ENCODE measurements at places on chromosomes 11 and 22.

DNA sequence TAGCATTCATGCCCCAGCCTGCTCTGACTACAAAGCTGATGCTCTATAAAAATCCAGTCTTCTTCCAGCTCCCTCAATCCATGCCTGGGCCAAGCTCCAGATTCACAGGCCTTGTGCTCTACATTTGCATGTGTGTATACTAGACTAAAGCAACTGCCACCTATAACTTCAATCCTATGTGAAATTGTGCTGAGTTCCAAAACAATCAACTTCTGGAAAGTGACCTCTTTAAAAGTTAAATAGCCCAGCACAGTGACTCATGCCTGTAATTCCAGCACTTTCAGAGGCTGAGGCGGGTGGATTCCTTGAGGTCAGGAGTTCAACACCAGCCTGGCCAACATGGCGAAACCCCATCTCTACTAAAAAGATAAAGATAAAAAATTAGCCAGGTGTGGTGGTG lies 114.3 kb upstream of the ZC3H12C start:
- DNase-seq, result no peak

DNA sequence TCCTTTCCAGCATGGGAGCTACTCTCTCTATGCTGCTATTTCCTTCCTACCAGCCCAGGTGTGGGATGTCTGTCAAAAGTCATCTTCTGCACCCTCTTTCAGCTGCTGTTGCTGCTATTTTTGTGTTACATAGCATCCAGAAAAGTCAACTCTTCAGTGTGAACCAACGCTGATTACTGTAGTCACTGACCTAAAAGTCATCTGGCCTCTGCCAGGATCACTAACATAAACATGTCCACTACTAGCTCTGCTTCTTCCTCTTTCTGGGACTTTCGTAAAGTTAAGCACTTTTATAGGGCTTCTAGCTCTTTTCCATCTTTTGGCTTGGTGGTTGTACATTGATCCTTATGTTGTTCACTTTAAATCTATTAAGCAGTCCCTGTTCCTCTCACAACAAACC lies 90.2 kb upstream of the CARD18 start:
- DNase-seq, result no peak

DNA sequence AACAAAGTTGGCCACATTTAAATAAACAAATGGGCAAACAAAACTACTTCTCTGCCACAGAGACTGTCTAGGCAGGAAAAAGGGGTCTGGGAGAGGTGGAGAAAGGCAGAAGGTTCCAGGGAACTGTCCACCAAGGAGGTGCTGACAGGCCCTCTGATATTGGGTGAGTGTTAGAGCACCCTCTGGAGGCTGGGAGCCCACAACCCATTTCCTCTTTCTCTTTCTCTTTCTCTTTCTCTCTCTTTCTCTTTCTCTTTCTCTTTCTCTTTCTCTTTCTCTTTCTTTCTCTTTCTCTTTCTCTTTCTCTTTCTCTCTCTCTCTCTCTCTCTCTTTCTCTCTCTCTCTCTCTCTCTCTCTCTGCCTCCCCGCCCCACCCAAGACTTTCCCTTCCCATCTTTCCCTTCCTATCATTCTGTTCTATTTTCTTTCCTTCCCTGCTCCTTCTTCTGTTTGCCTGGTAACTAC lies 912.8 kb downstream of the DLG2 start:
- no peak for DNase-seq

- no peak for DNase-seq
Measured at GRCh38 chr11:35688023-35688422, 25.4 kb downstream of the TRIM44 start.

GRCh38 chr22:27216444-27216843 lies 559.1 kb downstream of the MIAT start:
- DNase-seq, result no peak

DNA sequence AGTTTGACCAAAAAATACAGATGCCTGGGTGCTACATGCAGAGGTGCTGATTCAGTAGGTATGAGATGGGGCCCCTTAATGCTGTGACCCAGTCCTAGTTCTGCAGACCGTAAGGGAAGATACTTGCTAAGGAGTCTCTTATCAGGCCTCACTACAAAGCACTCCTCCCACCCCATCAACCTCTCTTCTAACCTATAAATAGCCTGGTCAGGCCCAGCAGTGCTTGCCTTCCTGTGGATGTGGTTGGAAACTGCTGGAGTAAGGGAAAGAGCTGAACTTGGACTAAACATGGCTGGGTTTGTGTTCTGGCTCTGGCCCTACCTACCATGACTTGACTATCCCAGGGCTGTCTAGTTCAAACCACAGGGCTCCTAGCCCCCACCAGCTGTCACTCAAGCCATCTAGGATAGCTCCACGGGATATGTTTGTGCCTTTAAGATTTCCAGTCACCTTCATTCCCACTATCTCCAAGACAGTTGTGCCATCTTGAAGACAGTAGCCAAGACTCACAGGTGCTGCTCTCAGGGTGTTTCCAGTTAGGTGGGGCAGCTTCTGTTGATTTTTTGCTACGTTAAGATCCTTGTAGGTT lies 9.5 kb upstream of the DKK3 start:
- DNase-seq, result no peak

- DNase-seq, result no peak
Measured at GRCh38 chr11:123682696-123683410, 28.4 kb upstream of the SCN3B start.

DNA sequence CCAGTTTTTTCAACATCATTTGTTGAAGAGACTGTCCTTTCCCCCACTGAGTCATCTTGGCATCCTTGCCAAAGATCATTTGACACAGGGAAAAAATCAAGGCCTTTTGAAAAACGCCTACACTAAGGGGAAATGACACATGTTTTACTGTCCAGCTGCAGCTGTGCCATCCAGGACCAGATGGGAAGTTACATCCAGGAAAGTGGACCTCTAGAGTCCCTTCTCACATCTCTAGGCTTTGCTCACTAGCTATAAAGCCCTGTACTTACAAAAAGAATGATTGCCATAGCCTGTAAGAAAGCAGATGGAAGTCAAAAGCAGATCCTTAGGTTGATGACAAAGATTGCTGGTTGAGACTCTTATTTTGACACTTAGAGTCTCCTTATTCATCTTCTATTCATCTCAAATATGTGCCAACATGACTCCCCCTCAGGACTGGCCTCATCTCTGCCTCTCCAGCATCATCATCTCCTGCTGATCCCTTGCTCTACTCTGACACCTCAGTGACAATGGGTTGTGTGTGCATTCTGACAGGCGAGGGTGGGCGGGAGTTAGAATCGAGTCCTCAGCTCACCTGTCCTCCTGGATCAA lies 22.8 kb downstream of the OSBP2 start:
- DNase-seq, result no peak

GRCh38 chr11:118015385-118015841 lies 29.2 kb downstream of the IL10RA start:
- DNase-seq, result no peak

- no peak for DNase-seq
Measured at GRCh38 chr11:64763526-64764039, 3.8 kb upstream of the PYGM start.

GRCh38 chr22:47063606-47064005 lies 301.2 kb downstream of the TBC1D22A start:
- no peak for DNase-seq

- DNase-seq, result no peak
Measured at GRCh38 chr11:120201653-120202052, 9.2 kb upstream of the OAF start.

DNA sequence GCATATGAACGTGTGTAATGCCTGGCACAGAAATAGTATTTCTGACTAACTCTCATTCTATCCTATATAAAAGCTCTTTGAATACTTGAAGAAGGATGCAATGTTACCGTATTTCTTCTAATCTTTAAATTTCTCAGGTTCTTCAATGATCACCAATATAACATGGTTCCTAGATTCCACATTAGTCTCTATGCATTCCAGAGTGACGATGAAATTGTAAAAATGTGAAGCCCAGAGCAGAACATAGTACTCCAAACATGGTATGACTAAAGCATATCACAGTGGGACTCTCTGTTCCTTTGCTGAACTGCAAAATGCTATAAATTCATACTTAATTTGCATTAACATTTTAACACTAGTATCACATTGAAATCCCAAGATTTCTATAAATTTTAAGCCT lies 877.6 kb upstream of the CHORDC1 start:
- no peak for DNase-seq

DNA sequence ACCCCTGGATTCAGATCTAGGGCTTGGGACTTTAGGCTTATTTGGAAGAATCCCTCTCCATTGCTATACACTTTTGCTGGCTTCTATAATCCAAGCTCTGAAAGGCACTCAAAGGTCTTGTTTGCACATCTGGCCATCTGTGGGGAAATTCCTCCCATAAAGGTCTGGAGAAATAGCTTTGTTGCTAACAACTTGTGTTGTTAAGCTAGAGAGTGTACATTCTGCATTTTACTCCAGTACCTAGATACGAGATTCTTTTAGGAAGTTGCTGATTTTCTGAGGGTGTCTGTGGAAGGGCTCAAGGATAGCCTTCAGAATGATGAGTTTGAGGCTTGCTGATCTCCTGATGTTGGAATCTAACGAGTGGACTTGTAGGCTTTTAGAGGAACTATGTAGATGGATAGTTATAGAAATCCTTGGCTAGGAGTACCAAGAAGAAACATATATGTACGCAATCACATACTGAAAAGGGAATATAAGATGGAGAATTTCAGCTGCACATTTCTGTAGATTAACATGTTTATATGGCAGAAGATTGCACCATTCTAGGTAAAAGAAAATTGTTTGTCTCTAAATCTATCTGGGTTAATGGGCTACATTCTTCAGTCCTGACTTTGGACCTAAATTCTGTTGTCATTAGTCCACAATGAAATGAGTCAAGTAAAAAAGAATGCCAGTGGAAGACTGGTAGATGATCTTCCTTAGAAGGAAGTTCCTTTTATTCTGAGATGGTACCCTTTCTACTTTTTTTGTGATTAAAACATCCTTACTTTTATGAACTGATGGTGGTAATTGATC lies 51.0 kb downstream of the UBASH3B start:
- no peak for DNase-seq

DNA sequence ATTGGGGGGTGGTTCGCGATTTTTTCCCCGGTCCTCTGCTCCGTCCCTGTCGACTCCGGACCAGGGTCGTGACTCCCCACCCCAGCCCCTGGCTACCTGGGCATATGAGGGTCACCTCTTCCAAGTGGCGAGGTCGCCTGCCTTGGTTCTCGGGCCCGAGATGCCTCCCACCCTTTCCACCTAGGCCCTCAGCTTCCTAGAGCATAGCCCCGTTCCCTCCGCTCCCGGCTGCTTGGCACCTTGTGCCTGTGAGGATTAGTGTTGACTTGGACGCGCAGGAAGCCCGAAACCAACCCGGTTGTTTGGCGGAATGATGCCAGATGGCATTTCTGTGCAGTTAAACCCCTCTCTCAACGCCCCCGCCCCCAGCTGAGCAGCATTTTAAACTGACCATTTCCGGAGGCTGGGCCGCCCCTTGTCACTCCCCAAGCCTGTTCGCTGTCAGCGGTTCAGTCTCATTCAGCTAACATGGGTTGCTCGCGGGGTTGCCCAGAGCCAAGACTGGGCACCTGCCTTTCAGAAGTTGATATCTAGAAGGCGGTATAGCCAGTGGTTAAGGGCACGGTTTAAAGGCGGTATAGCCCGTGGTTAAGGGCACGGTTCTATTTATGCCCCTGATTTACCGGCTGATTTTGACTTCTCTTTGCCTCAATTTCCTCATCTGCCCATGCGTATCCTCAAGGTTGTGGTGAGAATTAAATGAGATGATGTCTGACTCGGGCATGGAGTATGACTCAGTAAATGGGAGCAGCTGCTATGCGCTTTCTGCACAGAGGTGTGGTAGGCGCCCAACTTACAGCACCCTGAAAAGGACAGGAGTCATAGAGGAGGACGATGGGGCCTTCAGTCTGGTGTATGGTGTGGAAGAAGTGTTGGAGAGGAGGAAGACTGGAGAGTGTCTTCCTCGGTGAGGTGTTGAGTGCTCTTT lies 639 bp downstream of the INCENP start:
- no peak for DNase-seq

GRCh38 chr11:12237381-12237784 lies 127.0 kb downstream of the MICAL2 start:
- DNase-seq, result no peak

- DNase-seq, result no peak
Measured at GRCh38 chr11:283405-284104, 5.3 kb downstream of the NLRP6 start.

DNA sequence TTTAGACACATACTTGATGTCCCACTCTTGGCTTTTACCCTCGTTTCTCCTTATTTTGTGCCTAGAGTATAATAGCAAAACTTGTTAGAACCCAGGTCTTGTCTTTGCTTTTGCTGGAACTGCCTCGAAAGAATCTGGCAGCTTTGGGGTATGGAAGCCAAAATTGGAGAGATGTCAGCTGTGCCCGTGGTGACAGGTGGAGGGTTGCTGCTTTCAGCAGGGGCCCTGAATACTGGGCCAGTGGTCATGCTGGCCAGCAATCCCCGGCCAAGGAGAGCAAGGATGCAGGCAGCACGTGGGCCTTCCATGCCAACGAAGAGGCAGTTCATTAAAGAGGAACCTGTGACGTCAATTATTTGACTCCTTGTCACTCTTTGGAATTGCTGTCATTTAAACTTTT lies 181.1 kb downstream of the HIPK3 start:
- no peak for DNase-seq

GRCh38 chr22:40388231-40388630 lies 17.8 kb downstream of the SGSM3 start:
- DNase-seq, result no peak

- no peak for DNase-seq
Measured at GRCh38 chr11:14584595-14584994, 59.0 kb upstream of the PDE3B start.

GRCh38 chr22:30947816-30948454 lies 20.6 kb downstream of the MORC2 start:
- no peak for DNase-seq

Data from T follicular helper cell (primary cell).